ENCODE measurements at places on chromosomes 12 and 14. TPM values are rescaled to one million over a fixed set of nuclear protein-coding genes. Genes with fewer than 3 reads are reported as not detected.

The COX8C gene
- not detected for polyA plus RNA-seq

The RHEBL1 gene
- 1.6 TPM for polyA plus RNA-seq

The P2RX7 gene
- 2.3 TPM for polyA plus RNA-seq

The BCL2L14 gene
- polyA plus RNA-seq = 3.0 TPM

The COA8 gene
- polyA plus RNA-seq = 39.2 TPM

The PAH gene
- 1.3 TPM for polyA plus RNA-seq

The PTGDR gene
- 0.73 TPM for polyA plus RNA-seq

The CCDC184 gene
- 0.21 TPM for polyA plus RNA-seq

The OTUB2 gene
- 0.27 TPM for polyA plus RNA-seq

The ELK3 gene
- 17.8 TPM for polyA plus RNA-seq

The DLK1 gene
- 6.9 TPM for polyA plus RNA-seq

The NKX2-1 gene
- polyA plus RNA-seq = 0.02 TPM

The AQP6 gene
- polyA plus RNA-seq = under 0.01 TPM

The ACSM4 gene
- polyA plus RNA-seq = not detected

The KRT79 gene
- polyA plus RNA-seq = 25.8 TPM

The ZDHHC22 gene
- 0.05 TPM for polyA plus RNA-seq

The MYF5 gene
- not detected for polyA plus RNA-seq

The ETNK1 gene
- polyA plus RNA-seq = 63.8 TPM

The TRHDE gene
- polyA plus RNA-seq = 0.18 TPM

The KCNH5 gene
- 0.11 TPM for polyA plus RNA-seq

The GNB3 gene
- polyA plus RNA-seq = 1.3 TPM

The CD27 gene
- polyA plus RNA-seq = 75.4 TPM

The RIPK3 gene
- polyA plus RNA-seq = 15.2 TPM

The PIK3C2G gene
- 0.05 TPM for polyA plus RNA-seq

The ERBB3 gene
- polyA plus RNA-seq = 4.3 TPM

The BDKRB1 gene
- polyA plus RNA-seq = 0.62 TPM

The GOLGA3 gene
- polyA plus RNA-seq = 19.5 TPM

The TEX52 gene
- not detected for polyA plus RNA-seq

All from thymus (tissue), 14 donors.